Femur (tissue), 1 donor: ENCODE measurements at places on chromosomes 7 and 10.

DNA sequence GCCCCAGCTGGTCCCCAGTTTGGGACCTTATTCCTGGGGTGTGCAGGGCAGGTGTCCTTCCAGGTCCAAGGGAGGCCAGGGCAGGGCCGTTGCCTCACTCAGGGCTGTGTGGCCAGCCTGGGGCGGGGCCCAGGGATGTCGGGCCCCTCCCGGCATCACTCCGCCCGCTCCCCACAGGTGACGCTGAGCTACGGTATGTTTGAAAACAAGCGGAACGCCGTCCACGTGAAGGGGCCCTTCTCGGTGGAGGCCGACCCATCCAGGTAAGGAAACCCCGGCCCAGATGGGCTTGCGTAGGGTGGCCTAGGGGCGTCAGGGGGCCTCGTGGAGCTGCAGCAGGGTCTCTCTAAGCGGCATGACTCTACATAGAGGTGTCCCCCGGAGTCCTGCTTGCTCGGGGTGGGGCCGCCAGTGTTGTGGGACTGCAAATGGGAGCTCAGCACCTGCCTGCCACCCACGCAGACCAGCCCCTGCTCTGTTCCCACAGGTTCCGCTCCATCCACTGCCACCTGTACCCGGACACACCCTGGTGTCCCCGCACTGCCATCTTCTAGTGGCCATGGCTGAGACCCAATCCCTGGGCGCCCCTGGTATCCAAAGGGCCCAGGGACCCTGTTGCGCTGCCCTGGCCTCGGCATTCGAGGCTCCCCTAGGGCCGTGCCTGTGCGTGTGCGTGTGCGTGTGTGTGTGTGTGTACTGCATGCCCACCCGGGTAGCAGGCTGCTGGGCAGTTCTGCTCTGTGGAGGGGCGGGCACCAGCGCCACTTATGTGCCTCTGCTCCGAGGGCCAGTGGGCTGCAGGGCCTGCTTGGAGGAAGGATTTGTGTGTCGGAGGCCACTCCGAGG, 7.3 kb downstream of the LFNG start:
- no peak for DNase-seq

DNA sequence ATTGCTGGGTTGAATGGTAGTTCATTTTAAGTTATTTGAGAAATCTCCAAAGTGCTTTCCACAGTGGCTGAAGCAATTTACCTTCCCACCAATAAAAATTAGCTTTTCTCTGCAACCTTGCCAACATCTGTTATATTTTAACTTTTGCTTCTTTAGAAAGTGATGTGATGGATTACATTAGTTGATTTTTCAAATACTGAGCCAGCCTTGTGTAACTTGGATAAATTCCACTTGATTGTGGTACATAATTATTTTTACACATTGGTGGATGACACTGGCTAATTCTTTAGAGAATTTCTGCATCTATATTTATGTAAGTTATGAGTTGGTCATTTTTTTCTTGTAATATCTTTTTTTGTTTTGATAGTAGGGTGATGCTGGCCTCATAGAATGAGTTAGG, 634.1 kb downstream of the GALNT17 start:
- DNase-seq = no peak

DNA sequence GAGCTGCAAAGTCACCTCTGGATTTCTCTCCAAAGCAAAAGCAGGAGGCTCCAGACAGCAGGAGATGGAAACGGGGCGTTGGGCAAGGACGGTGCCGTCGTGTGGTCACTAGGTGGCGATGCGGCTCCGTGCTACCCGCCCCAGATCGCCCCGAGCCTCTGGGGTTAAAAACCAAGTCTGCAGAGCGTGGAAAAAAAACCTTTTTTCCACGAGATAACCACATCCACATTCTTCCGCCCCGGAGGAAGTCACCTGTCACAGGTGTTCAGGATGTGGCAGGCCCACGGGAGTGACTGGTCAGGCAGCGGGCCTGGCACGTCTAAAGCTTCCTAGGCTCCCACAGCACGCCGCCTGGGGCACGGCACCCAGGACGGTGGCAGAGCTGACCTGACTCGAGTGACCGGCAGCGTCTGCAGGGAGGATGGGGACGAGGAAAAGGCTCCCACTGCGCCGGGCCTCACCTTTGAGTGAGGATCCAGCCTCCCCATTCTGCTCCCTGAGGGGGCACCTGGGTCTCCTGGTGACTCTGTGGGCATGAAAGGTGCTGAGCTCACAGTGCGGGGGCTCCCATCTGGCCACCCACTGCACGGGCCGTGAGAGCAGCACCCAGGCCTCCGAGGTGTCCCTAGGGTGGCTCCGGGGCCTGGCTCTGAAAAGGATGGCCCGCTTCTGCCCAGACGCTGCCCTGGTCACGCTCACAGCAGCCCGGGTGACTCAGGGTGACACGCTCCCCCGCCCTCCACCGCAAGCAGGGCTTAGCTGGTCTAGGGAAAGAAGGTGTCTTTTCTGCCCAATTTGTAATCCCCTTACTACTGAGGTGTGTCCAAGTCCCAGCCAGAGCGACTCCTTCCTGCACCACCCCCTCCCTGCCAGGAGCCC, 71.3 kb upstream of the TNRC18 start:
- peak; percentile 85 for DNase-seq

DNA sequence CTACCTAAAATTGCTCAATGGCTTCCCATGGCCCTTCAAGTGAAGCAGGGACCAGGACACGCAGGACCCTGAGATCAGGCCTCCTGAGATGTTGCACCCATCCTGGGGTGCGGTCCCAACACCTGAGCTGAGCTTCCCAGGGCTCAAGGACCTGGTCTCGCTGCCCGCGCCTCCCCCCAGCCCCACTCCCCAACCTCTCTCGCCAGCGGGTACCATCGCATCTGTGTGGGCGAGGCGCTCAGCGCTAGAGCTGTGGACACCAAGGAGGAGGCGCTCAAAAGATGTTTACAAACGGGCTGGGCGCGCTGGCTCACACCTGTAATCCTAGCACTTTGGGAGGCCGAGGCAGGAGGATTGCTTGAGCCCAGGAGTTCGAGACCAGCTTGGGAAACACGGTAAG, 7.4 kb upstream of the CRYGN start:
- peak; percentile 11 for DNase-seq

DNA sequence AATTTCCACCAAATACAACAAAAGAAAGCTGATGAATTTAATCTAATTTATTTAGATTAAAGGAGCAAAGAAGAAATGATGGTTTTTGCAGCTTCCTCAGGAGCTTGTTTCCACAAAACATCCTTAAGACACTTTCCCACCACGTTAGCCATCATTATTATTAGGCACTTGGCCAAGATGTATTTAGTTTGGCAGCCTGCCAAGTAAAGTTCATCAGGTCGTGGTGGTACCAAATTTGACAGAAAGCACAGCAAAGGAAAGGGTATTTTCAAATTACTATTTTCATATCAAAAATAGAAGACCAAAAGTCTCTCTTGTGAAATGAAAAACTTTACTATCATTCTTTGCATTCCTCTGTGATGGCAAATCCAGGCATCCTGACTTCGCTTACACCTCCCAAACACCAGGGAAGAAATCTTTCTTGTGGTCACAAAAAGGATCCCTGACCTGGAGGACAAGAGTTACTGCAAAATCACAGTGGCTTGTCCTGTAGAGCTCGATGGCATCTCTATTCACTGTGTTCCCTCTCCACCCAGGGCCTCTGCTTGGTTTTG, 123.1 kb upstream of the INHBA start:
- no peak for DNase-seq

GRCh38 chr10:10392511-10392910, 625.2 kb upstream of the CELF2 start:
- DNase-seq = no peak

GRCh38 chr10:86821388-86821999, 65.1 kb downstream of the BMPR1A start:
- no peak for DNase-seq

DNA sequence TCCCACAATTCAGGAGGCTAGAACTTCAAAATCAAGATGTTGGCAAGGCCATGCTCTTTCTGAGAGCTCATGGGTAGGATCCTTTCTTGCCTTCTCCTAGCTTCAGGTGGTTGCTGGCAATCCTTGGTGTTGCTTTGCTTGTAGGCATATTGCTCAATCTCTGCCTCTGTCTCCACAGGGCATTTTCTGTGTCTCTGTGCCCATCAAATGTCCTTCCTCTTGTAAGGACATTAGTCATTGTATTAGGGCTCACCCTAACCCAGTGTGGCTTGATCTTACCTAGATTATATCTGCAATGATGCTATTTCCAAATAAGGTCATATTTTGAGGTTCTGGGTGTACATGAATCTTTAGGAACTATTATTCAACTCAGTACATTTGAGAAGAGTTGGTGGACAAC, 20.1 kb downstream of the BET1 start:
- no peak for DNase-seq

DNA sequence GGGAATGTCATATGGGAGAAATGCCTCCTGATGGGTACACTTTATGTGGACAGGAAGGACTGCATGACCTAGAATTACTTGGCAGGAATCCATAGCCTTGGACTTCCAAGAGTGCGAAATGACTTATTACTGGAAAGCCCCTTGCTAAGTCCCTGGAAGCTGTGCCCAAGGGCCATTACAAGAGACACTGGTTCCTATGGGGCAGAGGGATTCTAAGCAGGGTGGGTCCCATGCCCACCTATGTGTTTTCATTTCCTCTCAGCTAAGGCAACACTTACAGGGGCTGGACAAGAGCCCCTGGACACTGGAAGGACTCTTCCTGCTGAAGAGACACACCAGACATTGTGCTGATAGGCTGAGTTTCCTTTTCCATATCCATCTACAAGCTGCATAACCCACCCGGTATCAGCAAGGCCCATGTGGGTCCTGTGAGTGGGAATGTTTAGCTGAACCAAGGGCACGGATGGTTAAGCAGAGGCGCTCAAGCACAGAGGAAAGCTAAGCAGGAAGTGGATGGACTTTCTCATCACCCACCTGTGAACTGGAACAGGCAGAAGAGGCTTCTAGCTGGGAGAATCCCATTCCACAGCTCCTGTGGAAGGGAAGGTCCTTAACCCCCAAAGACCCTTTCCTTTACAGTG, 56.2 kb downstream of the XPNPEP1 start:
- DNase-seq = no peak

- DNase-seq = no peak
Measured at GRCh38 chr10:112022196-112022595, 161.4 kb downstream of the GPAM start.

DNA sequence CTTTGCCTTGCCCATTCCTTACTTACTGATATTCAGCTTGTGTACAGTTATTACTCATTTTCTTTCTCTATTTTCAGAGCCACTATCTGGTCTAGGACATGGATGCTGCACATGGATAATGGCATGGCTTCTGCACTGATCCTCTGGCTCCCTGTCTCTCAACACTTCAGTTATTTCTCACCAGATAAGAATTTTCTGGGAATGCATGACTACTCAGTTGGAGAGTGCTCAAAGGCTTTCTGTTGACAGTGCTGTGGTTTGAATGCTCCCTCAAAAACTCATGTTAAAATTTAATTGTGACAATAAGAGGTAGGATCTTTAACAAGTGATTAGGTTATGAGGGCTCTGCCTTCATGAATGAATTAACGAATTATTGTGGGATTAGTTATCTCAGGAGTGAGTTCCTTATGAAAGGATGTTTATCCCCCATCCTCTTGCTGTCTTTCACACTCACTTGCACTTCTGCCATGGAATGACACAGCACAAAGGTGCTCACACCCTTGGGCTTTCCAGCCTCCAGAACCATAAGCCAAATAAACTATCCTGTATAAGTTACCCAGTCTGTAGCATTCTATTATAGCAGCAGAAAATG, 16.1 kb upstream of the PIK3CG start:
- DNase-seq = no peak

DNA sequence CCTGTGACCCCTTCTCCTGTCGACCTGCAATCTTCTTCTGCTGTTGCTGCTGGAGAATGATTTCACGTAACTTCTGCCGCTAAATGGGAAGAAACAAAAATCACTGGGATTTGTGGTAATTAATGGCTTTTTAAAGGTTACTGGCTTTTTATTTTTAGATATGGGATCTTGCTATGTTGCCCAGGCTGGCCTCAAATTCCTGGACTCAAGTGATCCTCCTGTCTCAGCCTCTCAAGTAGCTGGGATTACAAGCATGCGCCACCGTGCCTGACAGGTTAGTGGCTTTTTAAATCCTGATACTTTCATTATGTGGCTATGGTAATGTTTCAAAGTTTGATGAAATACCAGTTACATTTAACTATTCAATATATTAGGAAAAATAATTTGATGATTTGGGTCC, 154.6 kb downstream of the GALNT11 start:
- DNase-seq = no peak

DNA sequence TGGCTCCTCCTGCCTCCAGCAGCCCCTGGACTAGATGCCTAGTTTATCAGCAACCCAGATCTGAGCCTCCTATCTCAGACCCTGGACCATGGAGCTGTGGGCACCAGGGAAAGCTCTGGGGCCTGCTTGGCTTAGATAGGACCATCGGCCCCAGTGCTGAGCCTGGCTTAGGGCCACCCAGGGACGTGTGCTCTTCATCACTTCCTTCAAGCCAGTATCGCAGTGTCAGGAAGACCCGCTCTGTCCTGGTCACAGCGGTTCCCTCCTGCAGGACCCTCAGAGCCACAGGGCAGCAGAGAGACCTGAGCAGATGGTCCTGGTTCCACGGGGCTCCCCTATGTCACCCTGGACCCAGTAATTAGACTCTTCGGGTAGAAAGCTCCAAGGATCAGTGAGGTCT, 105.7 kb upstream of the FAM20C start:
- DNase-seq = peak; percentile 19

- no peak for DNase-seq
Measured at GRCh38 chr7:73577627-73578341, 595 bp downstream of the TBL2 start.

DNA sequence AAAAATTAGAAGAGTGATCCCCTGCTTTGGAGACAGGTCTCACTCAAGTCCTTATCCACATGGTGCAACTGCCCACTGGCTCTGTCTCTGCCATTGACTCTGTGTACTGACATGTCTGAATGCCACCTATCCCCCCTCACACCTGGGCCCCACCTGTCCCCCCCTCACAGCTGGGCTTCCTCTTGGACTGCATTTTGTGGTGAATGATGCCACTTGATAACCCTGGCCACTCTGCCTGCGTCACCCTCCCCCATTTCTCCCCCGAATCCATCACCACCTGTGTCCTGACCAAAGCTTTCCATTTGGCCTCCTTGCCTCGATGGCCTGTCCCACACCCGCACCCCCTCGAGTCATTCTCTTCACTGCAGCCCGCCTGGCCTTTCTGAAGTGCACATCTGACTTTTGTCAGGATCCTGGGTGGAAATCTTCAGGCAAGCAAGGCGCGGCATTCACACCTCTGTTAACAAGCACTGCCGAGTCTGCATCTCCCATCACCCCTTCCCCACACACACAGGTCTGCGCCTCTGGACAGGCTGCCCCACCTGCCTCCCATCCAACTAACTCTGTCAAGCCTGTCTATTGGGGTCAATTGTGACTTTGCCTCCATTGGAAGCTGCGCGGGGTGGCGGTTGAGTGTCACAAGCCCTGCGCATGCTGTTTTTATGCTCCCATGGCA, 175.3 kb upstream of the KLF14 start:
- no peak for DNase-seq
